ENCODE measurements at places on chromosomes 16 and 17. TPM values are rescaled to one million over a fixed set of nuclear protein-coding genes. Genes with fewer than 3 reads are reported as not detected.
A peak's percentile ranks its signal among the peaks of the same experiment; 100 is the strongest.

Gene USH1G
- total RNA-seq = not detected

GRCh38 chr17:2841606-2842005, 45.4 kb downstream of the RAP1GAP2 start:
- no peak for DNase-seq
- H3K27me3 ChIP-seq = no peaks in the 10 kb centered on the region
- H3K36me3 ChIP-seq = no peaks in the 10 kb centered on the region

DNA sequence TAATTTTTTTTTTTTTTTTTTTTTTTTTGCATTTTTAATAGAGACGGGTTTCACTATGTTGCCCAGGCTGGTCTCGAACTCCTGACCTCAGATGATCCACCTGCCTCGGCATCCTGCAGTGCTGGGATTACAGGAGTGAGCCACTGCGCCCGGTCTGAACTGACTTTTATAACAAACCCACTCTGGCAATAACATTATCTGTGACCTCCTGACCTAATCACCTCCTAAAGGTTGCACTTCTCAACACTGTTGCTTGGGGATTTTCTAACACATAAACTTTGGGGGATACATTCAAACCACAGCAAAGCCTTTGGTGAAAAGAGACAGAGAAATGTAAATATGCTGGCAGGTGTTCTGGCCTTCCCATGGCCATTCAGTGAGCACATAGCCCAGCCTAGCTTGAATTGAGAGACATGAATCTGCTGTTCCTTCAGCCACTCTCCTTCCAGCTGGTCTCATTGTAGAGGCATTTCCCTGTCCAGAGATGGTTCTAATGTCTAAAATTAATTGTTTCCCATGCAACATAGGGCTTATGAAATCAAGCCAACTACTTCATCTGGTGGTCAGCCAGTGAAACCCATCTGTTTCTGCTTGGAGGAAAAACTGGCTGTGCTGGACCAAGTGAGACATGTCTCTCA, 28.3 kb downstream of the LYRM1 start:
- no peaks in the 10 kb centered on the region for H3K27me3 ChIP-seq
- no peak overlapping the region for H3K4me3 ChIP-seq
- peaks cover 8% of the 10 kb centered on the region for H3K36me3 ChIP-seq
- DNase-seq = no peak

Gene TMEM235
- not detected for total RNA-seq

GRCh38 chr17:29760279-29761039, 137.7 kb upstream of the CORO6 start:
- peak overlapping the region; percentile 62 for H3K4me3 ChIP-seq
- peak overlapping the region; percentile 73 for H3K27ac ChIP-seq
- H3K36me3 ChIP-seq = no peaks in the 10 kb centered on the region
- H3K4me1 ChIP-seq = no peaks in the 10 kb centered on the region
- no peaks in the 10 kb centered on the region for H3K27me3 ChIP-seq
- DNase-seq = no peak

- DNase-seq = peak; percentile 85
- peaks cover 6% of the 10 kb centered on the region for H3K4me1 ChIP-seq
- H3K4me3 ChIP-seq = no peak overlapping the region
- H3K36me3 ChIP-seq = no peaks in the 10 kb centered on the region
- no peak overlapping the region for H3K27ac ChIP-seq
These were observed 11.4 kb upstream of the TCAP start for GRCh38 chr17:39653662-39654331.

DNA sequence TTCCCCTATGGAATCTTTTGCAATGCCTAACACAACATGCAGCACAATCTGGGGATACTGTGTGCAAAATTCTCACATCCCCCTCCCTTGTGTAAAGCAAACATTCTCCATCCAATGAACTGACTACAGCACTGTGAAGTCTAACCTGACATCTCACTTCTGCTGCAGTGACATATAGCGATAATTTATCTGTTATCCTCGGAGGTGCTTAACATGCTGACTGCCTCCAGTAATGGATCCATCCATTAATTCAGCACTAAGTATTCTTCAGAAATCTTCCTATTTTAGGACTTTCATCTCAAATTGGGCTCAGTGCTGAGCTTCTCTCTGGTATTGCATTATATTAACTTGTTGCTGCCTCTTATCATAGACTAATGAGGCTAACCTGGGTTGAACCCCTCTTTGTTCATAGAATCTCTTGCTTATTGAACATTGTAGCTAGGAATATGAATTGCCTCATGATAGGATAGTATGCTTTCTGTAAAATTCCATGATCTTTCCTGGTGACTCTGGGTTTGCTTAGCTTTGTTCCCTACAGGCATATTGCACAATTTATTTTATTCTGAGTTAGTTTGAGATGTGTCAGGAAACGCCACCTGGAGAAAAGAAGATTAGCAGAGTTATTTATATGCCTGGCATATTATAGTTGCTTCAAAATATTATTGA, 187.9 kb downstream of the CNTNAP4 start:
- no peaks in the 10 kb centered on the region for H3K36me3 ChIP-seq
- no peak for DNase-seq

Gene FZD2
- total RNA-seq = 0.61 TPM

- H3K27ac ChIP-seq = no peak overlapping the region
- H3K27me3 ChIP-seq = peaks cover 5% of the 10 kb centered on the region
- no peaks in the 10 kb centered on the region for H3K36me3 ChIP-seq
- no peaks in the 10 kb centered on the region for H3K4me1 ChIP-seq
- DNase-seq = no peak
These were observed 178.1 kb upstream of the CCL2 start for GRCh38 chr17:34076743-34077631.

Gene NME3
- 12.8 TPM for total RNA-seq

Gene SMIM5
- total RNA-seq = 54.9 TPM

DNA sequence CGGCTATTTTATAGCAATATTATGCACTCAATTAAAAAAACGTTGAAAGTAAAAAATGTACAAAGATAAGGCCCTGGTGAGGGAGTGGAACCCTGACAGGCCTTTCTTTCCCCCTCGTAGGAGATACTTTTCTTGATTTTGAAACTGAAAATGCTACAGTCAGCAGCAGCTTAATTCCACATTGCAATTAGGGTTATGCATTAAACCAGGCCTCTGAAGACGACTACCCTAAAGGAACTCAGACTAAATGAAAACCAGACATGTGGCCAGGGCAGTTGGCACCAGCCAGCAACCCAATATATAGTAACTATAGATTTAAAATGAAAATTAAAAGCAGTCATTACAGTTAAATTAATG, 463.2 kb upstream of the MAF start:
- H3K27me3 ChIP-seq = no peaks in the 10 kb centered on the region
- no peaks in the 10 kb centered on the region for H3K36me3 ChIP-seq
- no peak for DNase-seq

Gene SLC6A2
- total RNA-seq = not detected

DNA sequence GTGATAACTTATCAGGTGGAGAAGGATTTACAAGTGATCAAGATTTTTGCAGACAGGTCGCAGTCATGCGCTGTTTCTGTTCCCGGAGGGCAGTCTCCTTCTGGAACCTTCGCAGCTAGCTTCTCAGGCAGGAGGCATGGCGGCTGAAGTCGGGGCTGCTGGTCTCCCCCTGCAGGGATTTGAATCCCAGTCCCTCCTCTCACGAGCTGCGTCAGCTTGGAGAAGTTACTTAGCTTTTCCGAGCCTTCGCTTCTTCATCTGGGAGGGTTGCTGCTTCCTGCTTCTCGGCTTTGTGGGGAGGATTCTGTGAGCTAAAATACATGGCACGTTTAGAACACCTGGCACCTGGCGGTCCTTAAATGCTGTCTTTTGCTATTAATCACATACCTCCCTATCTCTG, 287.8 kb upstream of the FOXF1 start:
- no peak overlapping the region for H3K4me3 ChIP-seq
- no peaks in the 10 kb centered on the region for H3K4me1 ChIP-seq
- H3K27me3 ChIP-seq = peaks cover 3% of the 10 kb centered on the region
- H3K27ac ChIP-seq = no peak overlapping the region
- no peaks in the 10 kb centered on the region for H3K36me3 ChIP-seq
- no peak for DNase-seq

DNA sequence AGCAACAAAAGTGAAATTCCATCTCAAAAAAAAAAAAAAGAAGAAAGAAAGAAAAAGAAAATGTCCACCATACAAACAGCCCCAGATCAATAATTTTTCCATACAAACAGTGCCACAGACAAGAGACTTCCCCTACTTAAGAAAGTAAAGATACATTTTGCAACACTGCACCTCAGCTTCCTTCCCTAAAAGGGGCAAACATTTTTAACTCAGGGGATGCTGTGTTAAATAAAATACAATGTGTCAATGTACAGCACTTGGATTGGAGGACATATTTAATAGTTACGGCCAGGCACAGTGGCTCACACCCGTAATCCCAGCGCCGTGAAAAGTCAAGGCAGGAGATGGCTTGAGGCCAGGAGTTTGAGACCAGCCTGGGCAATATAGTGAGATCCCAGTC, 22.3 kb downstream of the MYH11 start:
- no peak overlapping the region for H3K4me3 ChIP-seq
- no peaks in the 10 kb centered on the region for H3K27me3 ChIP-seq
- H3K27ac ChIP-seq = no peak overlapping the region
- H3K36me3 ChIP-seq = no peaks in the 10 kb centered on the region

GRCh38 chr16:62760398-62760797, 724.2 kb upstream of the CDH8 start:
- no peaks in the 10 kb centered on the region for H3K36me3 ChIP-seq
- H3K27me3 ChIP-seq = no peaks in the 10 kb centered on the region
- H3K4me3 ChIP-seq = no peak overlapping the region
- no peaks in the 10 kb centered on the region for H3K4me1 ChIP-seq
